Esophagus squamous epithelium (tissue), 5 donors: ENCODE measurements at places on chromosomes 16 and 17.
A peak's percentile ranks its signal among the peaks of the same experiment; 100 is the strongest.

- no peak for DNase-seq
These were observed 312.5 kb downstream of the MAF start for GRCh38 chr16:79288066-79288465.

DNA sequence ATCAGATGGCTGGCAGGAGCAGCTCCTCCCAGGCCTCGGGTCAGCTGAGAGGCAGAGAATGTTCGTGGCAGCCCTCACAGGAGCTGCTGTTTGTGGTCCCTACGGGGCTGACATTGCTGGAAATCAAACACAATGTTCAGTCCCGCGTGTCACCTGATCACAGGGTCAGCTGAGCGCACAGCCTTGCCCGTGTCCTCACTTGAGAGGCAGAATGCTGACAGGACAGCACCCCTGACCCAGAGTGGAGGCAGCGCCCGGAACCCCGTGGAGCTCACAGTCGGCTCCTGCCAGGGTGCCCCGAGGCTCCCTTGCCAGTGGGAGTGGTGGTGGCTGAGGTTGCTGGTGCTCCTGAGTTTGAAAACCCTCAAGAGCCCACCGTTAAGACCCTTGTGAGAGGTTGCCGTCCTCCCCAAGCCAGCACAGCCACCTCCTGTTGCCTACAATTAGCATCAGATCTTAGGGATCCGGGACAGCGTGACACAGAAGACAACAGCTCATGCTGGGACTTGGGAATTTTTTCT lies 3.6 kb upstream of the CHMP6 start:
- no peak for DNase-seq

DNA sequence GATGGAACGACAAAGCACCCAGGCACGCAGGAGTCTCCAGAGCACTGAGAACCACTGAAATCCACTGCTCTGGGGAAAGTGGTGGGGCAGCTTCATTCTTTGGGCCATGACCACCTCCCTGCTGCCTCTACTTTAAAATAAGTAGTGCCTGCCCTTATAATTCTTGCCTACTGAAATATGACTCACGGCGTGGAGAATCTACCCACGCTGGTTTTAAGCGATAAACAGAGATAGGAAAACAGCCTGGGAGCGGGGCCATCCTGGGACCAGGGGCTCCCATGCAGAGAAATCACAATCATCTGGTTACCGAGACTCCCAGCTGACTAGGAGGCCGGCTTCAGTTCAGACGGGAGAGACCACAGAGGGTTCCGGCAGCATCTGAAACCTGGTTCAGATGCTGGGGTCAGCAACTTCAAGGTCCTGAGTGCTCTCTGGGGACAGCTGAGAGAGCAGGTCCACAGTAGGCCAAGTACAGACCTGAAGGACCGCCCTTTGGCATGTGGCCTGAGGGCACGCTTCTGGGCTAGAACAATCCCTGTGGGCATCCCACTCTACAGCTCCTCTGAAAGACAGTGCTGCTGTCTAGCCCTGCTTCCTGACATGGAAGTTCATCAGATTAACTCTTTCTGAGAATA lies 8.6 kb upstream of the DHRS13 start:
- no peak for DNase-seq

DNA sequence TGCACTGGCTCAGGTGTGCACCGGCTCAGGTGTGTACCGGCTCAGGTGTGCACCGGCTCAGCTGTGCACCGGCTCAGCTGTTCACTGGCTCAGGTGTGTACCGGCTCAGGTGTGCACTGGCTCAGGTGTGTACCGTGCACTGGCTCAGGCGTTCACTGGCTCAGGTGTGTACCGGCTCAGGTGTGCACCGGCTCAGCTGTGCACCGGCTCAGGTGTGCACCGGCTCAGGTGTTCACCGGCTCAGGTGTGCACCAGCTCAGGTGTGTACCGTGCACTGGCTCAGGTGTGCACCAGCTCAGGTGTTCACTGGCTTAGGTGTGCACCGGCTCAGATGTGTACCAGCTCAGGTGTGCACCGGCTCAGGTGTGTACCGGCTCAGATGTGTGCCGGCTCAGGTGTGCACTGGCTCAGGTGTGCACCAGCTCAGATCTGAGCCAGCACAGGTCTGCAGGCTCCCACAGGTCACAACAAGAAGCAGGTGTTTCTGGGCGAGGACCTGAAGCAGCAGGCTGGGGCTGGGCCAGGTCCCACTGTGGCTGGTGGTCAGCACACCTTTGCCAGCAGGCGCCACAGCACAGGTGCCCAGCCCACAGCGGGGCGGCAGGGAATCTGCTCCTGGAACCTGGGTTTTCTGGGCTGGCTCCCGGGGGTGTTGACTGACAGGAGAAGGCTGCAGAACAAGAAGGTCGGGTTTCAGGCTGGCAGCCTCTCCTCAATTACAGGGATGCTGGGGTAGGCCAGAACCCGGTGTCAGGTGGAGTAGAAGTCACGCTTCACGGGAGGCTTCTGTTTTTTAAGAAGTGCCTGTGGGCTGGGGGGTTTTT lies 17.2 kb downstream of the METRNL start:
- no peak for DNase-seq

- DNase-seq, result no peak
These were observed 38.1 kb downstream of the CMC2 start for GRCh38 chr16:80968386-80969113.

DNA sequence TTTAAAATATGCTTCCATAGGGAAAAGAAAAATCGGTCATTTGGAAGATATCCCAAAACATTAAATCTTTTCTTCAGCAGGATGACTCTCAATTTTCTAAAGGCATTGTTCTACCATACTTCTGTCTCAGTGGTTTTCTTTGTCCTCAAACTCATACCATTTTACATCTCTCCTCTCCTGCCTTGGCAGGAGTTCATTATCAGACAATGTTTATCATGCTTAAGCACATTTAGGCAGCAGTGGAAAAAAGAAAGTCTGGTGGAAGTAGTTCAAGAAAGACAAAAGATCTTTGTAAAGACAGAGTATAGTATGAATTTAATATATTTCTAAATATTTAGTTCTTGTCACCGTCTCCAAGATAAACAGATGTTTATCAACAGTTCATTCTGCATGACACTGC lies 68.2 kb downstream of the CDK12 start:
- DNase-seq, result no peak

DNA sequence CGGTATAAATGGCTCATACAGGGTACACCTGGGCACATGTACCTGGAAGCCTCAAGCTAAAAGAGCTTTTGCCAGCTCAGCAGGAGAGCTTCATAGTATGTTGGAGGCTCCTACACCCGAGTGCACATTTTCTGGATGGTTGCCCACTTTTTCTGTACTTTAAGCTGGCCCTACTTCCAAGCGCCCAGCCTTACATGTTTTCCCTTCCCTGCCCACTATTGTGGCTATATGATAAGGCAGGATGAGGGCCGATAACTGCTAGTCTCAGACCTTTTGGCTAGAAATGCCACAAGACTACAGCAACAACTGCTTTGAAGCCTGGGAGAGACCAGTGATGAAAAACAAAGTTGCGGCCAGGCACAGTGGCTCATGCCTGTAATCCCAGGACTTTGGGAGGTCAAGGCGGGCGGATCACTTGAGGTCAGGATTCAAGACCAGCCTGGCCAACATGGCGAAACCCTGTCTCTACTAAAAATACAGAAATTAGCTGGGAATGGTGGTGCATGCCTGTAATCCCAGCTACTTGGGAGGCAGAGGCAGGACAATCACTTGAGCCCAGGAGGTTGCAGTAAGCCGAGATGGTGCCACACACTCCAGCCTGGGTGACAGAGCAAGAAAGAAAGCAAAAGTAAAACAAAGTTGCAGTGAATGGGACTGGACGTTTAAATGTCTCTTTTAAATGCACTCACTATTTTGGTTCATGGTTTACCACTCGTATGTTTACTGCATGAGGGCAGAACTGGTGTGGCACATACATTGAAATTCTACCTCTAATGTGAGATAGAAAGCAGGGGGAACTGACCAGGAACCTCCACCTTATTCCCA lies 14.2 kb upstream of the MARCHF10 start:
- no peak for DNase-seq

- no peak for DNase-seq
These were observed 7.4 kb upstream of the TMEM204 start for GRCh38 chr16:1525871-1526607.

DNA sequence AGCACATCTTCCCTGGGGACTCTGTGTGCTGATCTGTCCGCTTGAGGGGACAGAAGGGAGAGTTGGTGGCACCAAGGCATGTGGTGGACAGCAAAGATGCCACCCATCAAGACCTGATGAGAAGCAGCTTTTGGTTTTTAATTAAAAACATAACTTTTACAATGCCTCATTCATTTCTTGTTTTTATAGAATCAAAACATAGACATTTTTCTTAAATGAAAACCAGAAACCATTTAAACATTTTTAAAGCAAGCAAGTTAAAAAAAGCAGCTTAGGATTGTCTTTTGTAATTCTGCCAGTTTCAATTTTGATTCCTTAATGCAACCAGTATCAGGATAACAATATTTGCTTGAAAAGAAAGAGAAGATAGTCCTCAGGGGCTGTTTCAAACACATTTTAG lies 123.7 kb upstream of the AXIN2 start:
- DNase-seq, result no peak

DNA sequence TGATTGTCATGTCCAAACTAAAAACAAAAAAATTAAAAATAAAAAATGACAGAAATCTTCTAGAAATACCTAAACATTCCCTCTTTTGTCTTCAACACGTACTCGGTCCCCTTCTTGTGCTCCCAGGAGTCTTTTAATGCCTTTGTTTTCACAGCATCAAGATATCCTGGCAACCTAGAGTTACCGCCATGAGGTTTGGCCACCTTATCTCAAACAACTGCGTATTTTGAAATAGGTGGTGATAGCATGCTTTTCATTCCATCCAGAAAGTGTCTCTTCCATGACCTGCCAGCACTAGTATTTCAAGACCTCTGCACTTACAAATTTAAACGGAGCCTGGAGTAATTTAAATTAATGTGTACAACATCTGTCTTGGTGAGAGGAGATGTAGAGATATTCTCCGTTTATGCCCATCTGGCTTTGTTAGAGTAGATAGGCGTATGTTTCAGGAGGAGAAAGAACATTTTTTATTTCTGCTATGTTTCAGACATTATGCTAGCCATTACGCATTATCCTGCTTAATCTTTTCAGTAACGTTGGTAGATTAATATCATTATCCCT lies 42.0 kb downstream of the RBFOX1 start:
- DNase-seq, result no peak

- DNase-seq, result no peak
These were observed 11.3 kb downstream of the CPNE7 start for GRCh38 chr16:89586853-89587252.

GRCh38 chr16:11170696-11171447 lies 85.1 kb downstream of the SOCS1 start:
- no peak for DNase-seq

DNA sequence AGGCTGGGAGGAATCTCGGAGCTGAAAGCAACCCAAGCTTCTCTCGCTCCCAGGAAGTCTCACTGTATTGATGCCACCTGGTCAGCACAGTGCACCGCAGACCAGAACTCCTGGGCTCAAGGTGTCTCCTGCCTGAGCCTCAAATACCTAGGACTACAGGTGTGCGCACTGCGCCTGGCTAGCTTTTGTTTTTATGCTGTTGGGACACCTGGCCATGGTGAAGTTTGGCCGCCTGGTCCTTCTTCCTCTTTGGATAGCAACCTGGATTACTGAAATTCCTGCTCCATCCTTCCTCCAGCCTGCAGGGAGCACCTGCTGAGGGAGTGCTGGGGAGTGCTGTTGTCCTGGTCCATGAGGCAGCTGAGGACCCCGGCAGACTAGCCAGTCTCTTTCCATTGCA lies 56.6 kb downstream of the COTL1 start:
- no peak for DNase-seq

DNA sequence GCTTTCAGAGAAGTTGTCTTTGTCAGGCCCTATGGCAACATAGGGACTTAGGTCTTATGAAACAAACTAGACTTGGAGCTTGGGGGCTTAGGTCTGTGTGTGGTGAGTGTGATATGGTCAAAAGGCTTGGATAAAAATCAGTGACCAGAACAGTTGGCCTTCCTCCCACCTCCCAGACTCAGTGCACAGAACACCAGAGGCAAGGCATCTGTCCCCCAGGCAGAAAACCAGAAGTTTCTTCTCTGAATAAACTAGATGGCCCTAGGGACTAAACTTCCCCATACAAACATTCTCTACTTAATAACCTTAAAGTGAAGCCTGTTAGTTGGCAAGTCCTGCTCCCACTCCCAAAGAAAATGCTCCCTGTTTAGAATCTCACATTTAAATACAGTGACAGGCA lies 39.2 kb upstream of the PMFBP1 start:
- no peak for DNase-seq

DNA sequence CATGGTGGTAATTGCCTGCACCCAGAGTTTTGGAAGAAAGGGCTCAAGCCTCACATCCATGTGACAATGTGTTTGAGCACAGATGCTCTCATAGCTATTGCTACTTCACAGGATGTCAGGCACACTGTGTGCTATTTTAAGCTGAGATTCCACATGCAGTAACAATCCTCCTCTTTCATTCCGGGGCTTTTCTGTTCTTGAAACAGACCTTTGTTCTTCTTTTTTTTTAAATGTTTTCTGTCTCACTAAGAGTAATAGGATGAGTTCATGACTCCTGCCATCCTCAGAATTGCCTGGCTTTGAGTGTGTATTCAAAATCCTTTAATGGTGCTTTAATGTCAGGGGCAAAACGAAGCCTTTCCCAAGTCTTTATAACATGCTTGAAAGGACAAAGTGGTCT lies 198.9 kb downstream of the ABCC12 start:
- DNase-seq, result no peak

DNA sequence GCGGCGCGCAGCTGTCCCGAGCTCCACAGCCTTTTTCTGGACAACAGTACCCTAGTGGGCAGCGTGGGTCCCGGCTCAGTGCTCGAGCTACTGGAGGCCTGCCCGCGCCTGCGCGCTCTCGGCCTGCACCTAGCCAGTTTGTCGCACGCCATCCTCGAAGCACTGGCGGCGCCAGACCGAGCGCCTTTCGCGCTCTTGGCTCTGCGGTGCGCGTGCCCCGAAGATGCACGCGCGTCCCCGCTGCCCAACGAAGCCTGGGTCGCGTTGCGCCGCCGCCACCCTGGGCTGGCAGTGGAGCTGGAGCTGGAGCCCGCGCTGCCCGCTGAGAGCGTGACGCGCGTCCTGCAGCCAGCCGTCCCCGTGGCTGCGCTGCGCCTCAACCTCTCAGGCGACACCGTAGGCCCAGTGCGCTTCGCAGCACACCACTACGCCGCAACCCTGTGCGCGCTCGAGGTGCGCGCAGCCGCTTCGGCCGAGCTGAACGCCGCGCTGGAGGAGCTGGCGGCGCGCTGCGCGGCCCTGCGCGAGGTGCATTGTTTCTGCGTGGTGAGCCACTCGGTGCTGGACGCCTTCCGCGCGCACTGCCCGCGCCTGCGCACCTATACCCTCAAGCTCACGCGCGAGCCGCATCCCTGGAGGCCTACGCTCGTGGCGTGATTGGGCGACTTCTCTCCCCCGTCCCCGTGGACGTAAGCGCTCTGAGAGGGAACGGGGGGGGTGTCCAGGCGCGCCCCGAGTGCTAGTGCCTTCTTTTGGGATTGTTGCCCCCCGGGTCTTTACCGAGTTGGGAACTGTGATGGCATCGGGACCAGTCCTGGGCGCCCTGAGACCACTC lies 1.2 kb upstream of the HSF4 start:
- no peak for DNase-seq

- DNase-seq, result no peak
These were observed at the start of gene HS3ST6 for GRCh38 chr16:1918351-1919326. TSS of gene HS3ST6 (minus strand) at chr16:1918415. CDS start at chr16:1918323, 92 bp downstream.

- peak; percentile 84 for DNase-seq
These were observed at the start of gene YWHAE for GRCh38 chr17:1399679-1400512. TSS of gene YWHAE (minus strand) at chr17:1400222. CDS start at chr17:1400110, 112 bp downstream.

GRCh38 chr16:66408163-66409048 lies 18.7 kb upstream of the BEAN1 start:
- DNase-seq, result no peak
